ENCODE measurements at places on chromosomes 5 and 9.

DNA sequence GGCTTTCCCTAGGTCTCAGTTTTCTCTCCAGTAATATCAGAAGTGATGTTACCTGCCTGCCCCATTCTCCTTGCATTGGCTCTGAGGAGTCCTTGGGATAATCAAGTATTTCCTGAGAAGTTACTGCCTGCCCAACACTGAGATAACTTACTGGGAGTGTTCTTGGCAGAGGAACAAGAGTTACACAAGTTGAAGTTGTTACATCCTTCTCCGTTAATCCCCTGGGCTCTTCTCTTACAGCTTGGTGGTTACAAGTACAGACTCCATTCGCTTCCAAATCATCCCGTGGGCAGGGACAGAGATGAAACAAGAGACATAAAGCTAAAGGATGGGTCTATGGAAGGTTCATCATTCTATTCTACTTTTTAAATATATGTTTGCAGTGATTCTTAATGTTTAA lies 74.1 kb upstream of the SAP30L start:
- DNase-seq = no peak

DNA sequence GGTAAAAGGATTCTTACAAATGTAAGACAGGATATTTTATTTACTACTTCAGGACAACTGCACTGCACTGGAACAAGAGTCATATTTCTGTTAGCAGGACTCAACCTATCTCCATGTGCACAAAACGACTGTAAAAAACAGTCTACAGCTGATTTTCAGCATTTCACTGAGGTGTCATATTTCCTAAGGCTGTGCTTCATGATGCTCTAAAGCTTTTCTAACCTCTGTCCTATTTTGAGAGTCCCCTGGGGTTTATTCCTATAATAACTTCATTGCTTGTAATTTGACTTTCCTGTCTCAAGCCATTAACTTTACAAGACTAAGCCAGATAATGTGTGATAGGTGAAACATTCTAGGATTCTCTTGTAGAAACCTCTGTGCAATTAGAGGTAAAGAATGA lies 472.3 kb downstream of the HINT1 start:
- no peak for DNase-seq

- no peak for DNase-seq
Measured at GRCh38 chr5:109450129-109450877, 40.5 kb upstream of the PJA2 start.

GRCh38 chr9:133050142-133050541 lies 11.6 kb upstream of the CEL start:
- DNase-seq = no peak

DNA sequence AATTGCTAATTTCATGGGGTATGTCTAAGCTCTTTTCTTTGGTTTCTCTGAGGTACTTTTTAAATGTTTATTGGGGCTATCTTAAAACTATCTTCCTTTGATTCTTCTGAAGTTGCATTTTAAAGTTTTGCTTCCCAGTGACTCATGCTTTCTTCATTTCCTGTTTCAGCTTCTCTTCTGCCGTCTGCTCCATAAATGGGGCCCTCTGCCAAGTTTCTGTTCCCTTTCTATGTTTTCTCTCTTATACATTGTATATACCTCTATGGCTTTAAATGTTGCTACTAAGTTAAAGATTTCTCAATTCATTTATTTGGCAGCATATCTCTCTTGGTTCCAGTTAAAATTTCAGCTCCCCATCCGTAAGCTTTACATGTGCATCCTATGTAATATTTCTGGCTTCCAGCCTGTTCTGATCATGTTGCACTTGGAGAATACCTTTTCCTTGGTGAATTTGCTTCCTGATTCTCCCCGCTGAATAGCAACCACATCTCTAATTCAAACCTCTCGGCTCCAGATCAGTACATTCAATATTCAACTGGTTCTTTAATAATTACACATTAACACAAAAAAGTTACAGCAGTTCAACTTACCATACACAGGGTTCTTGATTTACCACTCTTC lies 125.3 kb downstream of the ST8SIA4 start:
- DNase-seq = no peak

GRCh38 chr9:136517012-136517743 lies 28.7 kb downstream of the NOTCH1 start:
- no peak for DNase-seq

DNA sequence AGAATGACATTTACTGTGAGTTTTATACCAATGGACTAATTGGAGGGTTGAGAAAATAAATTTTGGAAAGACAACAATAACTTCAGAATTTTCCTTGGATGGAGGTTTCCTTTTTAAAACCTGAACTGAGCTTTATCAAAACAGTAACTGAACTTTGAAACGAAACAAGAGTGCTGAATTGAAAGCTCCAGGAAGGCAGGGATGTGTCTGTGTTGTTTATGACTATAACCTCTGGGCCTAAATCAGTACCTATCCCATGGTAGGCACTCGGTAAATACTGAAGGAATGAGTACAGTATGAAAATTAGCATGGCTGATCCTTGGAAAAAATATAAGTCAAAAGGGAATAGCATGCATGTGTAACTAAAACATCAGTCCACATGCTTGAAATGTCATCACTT lies 93.9 kb downstream of the GHR start:
- DNase-seq = no peak

- peak; percentile 14 for DNase-seq
Measured at GRCh38 chr9:130680836-130681768, 12.5 kb upstream of the EXOSC2 start.

DNA sequence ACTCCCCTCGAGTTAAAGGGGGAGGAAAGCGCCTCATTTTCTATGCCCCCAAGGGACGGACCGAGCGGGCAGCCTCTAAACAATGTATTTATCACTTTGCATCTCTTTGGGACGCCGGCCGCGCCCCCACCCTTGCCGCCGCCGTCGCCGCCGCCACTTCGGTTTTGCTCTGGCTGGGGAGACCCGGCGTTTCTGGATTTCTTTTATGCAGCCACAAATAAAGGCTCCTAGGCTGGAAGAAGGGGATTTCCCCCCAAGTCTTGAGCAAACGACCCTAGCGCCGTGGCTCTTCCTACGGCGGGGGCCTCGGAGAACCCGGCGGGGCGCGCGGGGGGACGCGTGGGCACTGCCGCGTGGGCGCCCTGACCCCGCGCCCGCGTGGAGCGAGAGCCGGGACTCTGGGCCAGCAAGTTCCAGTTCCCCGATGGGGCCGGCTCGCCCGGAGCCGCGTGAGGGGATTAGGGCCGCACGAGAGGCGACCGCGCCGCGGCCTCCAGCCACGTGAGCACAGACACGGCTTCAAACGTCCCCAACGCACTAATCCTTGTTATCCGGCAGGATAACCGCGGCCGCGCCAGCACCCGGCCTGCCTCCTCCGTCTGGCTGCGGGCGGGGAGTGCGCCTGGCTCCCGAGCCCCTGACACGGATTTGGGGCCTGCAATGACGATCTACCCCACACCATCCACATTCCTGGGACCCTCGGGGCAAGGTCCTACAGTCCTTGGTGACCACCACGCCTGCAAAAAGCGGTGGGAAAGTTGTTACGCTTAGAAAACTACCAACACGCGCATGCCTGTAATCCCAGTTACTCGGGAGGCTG lies 7.9 kb upstream of the NEUROG1 start:
- no peak for DNase-seq

GRCh38 chr5:132479111-132479951 lies 11.2 kb downstream of the IRF1 start:
- no peak for DNase-seq

GRCh38 chr5:77181596-77182304 lies 28.7 kb upstream of the PDE8B start:
- DNase-seq = no peak

DNA sequence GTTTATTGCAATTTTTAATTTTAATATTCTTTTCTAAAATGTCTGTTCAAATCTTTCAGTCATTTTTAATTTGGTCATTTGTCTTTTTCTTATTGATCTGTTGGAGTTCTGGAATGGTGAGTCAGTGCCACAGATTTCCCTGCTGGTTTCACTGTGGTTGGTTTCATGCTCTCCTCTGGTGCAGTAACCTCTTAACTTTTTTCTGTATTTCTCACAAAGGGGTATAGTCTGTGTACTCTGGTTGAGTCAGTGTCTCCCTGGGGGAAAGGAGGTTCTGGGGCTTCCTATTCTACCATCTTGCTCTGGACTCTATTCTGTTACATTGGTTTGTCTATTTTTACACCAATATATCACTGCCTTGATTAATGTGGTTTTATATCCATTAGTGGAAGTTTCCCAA lies 178.8 kb downstream of the CSNK1G3 start:
- DNase-seq = no peak

DNA sequence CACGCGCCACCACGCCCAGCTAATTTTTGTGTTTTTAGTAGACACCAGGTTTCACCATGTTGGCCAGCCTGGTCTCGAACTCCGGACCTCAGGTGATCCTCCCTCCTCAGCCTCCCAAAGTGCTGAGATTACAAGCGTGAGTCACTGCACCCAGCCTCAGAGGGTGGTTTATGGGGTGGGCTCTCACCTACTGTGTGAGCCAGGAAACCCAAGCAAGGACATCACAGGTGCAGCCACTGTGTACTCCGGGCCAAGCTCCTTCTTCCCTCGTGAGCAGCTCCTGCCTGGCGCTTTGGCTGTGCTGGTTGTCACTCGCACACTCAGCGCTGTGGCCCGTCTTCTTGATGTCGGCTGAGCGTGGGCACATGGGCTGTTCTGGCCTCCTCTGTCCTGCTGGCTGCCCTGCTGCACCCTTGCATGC lies 70.1 kb downstream of the WNK2 start:
- DNase-seq = no peak
